Left ventricle myocardium superior (tissue), 1 donor: ENCODE measurements at places on chromosomes 7 and 10. TPM values are rescaled to one million over a fixed set of nuclear protein-coding genes. Genes with fewer than 3 reads are reported as not detected.

DNA sequence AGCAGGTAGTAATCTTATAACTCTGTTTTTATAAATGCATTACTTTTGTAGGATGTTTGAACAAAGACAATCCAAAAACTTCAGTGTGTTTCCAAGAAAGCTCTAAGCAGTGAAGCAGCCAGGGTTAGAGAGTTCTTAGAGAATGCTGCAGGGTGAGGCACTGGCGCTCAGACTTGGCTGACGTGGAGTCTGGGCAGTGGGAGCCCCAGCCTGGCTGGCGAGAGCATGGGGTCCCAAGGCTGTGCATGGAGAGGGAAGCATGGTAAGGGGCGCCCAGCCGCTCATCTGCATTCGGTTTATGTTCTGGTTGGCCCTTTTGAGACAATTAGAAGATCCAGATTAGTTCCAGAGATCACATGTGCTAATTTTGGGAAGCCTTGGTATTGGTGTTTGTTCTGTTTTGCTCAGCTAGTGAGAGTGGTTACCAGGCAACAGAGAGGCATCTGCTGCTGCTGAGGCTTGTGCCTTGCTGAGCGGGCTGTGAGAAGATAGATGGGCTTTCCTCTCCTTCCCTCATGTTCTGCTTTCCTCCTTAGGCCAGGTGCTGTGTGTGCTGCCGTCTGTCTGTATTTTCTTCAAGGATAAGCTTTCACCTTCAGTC lies 10.3 kb downstream of the SUN1 start:
- no peak for DNase-seq

DNA sequence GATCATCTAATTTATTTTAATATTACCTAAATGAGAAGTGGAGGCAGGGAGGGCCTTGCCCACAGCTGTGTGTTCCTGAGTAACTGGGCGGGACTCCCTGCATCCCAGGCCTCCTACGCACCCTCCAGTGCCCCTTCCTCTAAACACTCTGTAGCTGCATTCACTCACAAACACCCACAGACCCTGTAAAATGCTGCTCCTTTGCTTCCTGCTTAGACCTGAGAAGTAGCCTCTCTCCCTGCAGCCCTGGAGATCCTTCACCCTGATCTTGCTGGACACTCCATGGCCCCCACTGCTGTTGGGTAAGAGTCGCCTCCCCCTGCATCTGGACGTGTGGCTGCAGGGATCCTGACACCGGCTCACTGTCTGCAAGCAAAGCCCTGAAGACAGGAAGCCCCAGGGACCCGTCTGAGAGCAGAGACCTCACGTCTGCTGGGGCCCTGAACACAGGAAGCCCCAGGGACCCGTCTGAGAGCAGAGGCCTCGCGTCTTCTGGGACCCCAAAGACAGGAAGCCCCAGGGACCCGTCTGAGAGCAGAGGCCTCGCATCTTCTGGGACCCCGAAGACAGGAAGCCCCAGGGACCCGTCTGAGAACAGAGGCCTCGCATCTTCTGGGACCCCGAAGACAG lies 589.8 kb downstream of the DNAJB6 start:
- no peak for DNase-seq

DNA sequence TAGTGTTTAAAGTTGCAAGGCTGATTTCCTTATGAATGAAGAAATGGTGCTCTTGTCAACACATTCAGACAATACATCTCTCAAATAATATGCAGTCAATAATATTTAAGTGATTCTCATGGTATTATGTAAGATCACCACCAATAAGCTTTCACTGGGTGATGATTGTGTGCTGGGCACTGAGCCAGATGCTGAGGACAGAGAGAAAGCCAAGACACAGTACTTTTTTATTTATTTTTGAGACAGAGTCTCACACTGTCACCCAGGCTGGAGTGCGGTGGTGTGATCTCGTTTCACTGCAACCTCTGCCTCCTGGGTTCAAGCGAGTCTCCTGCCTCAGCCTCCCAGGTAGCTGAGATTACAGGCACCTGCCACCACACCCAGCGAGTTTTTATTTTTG lies 130.6 kb upstream of the LSM8 start:
- no peak for DNase-seq

Gene DLX5
- not detected for total RNA-seq

DNA sequence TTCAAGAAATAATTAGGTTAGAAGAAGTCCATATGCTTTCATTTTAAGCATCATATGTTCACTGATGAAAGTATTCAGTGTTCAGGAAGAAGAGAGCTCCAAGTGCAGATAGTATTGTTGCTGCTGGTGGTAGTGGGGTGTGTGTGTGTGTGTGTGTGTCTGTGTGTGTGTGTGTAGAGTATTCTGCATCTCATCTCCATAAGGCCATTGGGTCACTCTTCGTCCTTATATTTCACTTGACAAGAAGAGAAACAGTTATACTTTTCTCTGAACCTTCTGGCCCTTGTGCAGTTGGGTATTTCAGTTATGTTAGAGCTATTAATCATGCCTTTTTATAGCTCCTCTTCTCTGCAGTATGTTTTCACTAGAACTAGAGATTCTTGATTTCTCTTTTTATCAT lies 26.2 kb downstream of the ADAM22 start:
- no peak for DNase-seq

DNA sequence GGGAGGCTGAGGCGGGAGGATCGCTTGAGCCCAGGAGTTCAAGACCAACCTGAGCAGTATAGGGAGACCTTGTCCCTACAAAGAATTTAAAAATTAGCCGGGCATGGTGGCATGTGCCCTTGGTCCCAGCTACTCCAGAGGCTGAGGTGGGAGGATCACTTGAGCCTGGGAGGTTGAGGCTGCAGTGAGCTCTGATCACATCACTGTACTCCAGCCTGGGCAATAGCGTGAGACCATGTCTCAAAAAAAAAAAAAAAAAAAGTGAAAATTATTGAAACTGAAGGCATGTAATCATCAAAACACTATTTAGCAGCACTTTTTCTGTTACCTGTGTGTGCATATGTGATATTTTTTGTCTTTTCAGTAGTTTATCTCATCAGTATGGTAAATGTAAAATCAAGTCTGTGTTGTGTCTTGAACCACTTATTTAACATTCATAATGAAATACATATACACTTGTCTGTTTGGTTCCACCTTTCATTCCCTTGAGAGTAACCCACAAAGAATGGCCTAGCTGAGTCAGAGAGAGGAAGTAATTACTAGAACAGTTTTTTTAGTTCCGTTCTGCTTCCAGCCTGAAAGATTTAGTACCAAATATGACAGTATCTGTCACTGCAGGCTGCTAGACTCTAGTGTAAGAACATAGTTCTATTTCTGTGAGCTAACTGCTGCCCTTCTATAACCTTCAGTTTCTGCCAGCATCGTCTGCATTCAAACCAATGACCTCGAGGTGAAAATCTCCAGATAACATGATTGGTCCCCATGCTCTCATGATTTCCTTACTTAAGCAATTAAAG lies 68.6 kb downstream of the MMRN2 start:
- no peak for DNase-seq

Gene TECPR1
- 25.2 TPM for total RNA-seq

- DNase-seq, result no peak
Observed at GRCh38 chr10:70592746-70593512, 9.6 kb downstream of the PRF1 start.

DNA sequence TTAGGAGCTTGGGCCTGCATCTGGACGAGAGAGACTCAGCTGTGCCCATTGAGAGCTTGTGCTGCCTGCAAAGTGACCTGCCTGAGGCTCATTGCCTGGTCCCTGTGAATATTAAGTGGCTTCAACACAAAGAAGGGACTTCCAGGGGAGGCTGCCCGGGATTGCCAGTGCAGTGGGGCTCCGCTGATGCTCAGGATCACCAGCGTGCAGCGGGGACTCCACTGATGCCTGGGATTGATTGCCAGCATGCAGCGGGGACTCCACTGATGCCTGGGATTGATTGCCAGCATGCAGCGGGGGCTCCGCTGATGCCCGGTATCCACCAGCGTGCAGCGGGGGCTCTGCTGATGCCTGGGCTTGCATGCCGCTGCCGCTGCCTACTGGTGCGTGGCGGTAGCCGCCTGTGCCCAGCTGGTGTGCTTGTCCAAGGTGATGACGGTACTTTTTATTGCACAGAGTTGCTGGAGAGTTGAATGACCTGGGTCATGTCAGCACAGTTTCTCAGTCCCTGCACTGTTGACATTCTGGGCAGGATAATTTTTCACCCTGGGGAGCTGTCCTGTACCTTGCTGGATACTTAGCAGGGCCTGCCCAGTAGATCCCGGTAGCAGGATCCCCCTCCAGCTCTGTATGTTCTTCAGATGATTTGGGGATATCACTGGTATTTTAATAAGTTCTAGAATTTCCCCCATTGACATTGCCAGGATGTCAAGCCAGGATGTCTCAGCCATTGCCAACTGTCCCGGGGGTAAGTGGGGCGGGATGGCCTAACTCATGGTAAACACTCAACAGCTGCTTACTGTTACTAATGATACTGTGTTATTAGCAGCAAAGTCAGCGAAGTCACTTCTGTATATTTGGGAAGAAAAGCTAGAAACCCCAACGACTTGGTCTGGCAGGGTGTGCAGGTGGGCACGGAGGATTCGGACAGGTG lies 13.0 kb downstream of the DOCK1 start:
- DNase-seq, result no peak

DNA sequence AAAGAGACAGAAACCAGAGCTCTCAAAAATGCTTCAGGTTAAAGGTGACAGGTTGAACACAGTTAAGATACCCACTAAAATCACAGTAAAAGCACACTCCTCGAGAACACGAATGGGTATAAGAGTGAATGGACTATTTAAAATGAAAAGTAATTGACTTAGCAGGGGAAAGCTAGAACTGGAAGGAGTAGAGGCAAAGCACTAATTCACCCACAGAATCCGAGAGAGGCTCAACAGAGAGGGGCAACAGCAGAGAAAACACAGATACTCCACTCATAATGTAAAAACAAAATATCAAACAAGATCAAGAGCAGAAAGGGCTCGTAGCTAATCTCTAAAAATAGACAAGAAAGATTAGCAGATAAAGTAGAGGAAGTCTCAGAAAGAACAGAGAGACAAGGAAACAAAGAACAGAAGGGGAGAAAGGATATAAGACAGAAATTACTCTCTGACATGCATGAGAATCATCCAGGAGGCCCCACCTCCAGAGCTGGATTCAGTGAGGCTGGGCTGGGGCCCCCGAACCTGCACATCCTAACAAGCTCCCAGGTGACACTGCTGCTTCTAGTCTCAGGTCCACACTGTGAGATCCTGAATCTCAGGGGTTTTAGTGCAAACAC lies 117.6 kb downstream of the GALNT11 start:
- DNase-seq, result no peak

Gene ACHE
- total RNA-seq, result 0.40 TPM

DNA sequence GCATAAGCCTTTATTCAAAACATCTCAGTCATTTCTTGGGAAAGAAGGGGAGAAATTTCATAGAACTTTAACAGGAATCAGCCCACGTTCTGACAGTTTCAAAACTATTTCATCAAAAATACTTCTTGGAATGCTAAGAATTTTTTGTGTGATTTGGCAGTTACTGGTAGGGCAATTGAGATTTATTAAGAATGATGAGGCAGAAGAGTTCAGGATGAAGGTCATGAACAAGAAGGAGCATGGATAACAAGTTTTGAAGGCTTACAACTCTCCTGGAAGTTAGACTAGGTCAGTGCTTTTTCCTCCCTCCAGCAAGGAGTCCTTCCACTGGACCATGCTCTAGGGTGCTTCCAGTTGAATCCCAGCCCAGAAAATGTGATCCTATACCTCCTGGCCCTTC lies 569.9 kb downstream of the ANKRD7 start:
- no peak for DNase-seq

DNA sequence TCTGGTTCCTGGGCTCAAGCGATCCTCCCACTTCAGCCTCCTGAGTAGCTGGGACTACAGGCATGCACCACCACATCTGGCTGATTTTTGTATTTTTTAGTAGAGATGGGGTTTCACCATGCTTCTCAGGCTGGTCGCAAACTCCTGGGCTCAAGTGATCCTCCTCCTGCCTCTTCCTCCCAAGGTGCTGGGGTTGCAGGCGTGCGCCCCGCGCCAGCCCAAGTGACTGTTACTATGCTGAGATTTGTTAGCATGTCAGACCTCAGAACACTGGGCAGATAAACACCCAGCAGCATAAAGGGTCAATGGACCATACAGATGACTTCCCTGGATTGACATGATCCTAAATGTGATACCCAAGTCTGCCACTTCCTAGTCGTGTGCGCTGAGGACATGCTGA lies 59.9 kb upstream of the NMT2 start:
- no peak for DNase-seq

Gene SPDYE1
- not detected for total RNA-seq

DNA sequence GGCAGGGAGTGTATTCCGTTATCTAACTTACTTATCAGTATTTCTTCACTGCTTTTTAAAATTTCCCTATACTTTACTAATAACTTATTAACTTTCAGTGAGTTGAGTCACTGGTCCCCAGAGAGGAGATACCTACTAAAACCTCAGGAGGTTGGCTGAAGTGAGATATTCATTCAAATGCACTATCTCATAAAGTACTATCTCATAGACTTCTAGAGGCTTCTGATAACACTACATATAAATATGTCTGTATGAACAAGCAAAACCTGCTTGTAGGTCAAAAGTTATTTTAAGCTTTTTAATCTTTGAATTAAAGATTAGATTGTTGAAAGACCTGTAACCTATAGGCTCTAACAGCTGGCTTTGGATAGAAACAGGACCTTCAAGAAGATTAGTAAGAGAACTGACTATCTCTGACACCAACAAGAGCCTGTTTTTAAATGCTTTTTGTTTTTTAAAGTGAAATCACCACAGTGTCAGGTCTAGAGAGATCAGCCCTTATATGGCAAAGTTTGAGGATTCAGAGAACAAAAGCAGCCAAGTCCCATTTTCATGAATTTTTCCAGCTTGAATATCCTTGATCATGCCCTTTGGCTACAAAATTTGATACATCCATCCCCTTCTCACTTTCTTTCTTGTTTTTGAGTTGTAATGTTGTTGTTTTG lies 242.2 kb downstream of the ARL4A start:
- DNase-seq, result no peak

GRCh38 chr10:81541517-81541916 lies 333.5 kb upstream of the NRG3 start:
- DNase-seq, result no peak

Gene SLC13A4
- total RNA-seq, result 0.15 TPM

Gene CLRN3
- total RNA-seq, result not detected

Gene MAPK8
- 38.4 TPM for total RNA-seq

Gene TAC1
- not detected for total RNA-seq

DNA sequence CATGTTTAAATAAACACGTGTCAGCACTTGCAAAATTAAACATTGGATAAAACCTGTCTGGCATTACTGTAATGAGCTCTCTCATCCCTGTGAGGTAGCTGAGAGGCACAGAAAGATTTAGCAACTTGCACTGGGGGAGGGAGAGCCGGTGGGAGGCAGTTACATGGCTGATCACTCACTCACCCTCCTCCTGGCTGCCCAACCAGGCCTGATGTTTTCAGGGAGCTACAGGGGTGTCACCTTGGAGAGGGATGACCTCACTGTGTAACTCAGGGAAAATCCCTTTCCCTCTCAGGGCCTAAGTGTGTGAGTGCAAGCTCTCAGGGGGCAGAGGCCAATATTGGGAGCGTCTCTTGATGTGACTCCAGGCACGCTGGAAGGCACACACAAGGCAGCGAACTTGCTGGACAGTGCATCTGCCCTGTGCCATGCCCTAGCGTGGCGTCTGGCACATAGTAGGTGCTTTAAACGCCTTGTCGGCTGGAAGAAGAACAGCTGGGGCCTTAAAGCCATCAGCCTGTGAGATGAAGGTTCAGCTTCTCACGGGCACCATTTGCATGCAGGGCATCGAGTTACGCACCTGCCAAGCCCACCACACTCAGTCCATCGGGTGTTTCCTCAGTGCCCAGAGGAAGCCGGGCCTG lies 51.1 kb downstream of the ELFN1 start:
- DNase-seq, result peak; percentile 17

Gene AKR1C8
- 0.25 TPM for total RNA-seq

Gene CELF2
- total RNA-seq, result 68.3 TPM
